ENCODE measurements at places on chromosomes 2 and 18.

DNA sequence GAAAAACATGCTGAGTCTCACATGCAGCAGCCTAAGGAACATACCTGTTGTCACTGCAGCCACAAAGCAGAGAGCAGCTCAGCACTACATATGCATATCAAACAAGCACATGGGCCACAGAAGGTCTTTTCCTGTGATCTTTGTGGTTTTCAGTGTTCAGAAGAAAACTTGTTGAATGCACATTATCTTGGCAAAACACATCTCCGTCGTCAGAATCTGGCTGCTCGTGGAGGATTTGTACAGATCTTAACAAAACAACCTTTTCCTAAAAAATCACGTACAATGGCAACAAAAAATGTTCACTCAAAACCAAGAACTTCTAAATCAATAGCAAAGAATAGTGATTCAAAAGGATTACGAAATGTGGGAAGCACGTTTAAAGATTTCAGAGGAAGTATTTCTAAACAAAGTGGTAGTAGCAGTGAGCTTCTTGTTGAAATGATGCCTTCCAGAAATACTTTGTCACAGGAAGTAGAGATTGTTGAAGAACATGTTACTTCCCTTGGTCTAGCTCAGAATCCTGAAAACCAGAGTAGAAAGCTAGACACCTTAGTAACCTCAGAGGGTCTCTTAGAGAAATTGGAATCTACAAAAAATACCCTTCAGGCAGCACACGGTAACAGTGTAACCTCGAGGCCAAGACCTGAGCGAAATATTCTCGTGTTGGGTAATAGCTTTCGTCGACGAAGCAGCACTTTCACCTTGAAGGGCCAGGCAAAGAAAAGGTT lies 34.1 kb downstream of the ZNF407 start:
- DNase-seq: no peak

DNA sequence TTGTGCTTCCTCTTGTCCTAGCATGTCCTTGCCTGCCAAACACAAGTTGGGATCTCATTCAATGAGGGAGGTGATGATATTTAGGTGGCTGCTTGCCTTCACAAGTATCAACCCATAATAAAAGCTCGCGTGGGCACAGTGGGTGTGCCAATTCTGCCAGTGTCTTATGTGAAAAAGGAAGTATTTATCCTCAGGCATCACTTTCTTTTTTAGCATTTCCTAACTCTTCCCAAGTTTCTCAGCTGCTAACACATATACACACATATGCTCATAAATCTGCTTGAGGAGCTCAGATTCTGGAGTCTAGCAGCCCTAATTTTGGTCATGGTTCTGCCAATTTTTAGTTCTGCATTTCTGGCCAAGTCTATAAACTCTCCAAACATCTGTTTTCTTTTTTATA lies 319.5 kb upstream of the HNMT start:
- DNase-seq: peak; percentile 5

- DNase-seq: peak; percentile 61
Measured at GRCh38 chr18:45416168-45416567, 199.1 kb upstream of the SLC14A2 start.

GRCh38 chr18:41170346-41170745 lies 784.7 kb upstream of the PIK3C3 start:
- no peak for DNase-seq

GRCh38 chr2:20122864-20123263 lies 71.4 kb upstream of the LAPTM4A start:
- DNase-seq: no peak

DNA sequence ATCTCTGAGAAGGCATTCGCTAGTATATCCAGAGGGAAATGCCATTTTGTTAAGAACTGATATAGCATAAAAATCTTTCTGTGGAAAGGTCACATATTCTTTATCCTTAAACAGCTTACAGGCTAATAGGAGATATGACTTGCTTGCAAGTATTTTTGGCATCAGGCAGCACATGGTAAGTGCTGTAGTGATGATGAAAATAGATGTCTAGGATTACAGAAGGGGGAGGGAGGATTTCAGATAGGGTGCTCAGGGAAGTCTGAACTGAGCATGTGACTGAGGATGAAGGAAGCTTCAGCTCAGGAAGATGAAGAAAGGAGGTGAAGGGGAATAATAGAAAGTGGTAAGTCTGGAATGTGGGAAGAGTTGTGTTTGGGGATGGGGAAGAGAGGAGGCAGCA lies 158.5 kb upstream of the NOSTRIN start:
- DNase-seq: no peak
